GM12891 (cell line): ENCODE measurements at places on chromosomes 5 and 9.

GRCh38 chr5:10676224-10676623 is 84.8 kb downstream of the DAP start:
- DNase-seq, result no peak

GRCh38 chr5:34790069-34790468 is 48.9 kb upstream of the TTC23L start:
- DNase-seq, result no peak

- no peak for DNase-seq
Measured at GRCh38 chr9:85484235-85484634, 257.5 kb downstream of the AGTPBP1 start.

DNA sequence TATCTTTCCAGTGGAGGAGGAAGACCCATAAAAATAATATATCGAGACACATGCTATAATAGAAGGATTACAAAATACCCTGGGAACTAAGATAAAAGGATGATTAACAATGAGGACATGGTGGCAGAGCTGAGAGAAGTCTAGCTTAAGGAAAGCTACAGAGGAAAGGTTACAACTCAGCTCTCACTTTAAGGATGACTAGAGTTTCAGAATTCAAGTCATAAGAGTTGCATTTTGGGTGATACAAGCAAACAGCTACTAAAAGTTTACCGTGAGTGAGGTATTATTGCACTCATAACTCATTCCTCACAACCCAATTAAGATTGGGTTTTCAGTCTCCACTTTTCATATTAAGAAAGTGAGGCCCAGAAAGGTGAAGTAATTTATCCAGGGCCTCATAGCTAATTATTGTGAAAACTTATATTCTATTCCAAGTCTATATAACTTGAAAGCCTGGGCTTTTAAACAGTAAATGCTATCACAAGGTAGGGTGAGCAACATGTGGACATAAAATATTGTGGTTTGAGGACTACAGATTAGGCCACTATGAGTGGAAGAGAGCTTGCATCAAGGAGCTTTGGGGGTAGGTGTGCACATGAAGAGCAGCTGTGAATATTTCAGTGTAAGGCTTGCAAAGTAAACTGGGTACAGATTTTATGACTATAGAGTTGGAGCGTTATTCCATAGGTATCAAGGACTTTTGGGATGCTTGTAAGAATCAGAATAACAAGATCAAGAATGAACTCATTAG is 28.0 kb downstream of the JAKMIP2 start:
- DNase-seq, result no peak

GRCh38 chr5:57710126-57710525 is 227.5 kb upstream of the ACTBL2 start:
- no peak for DNase-seq

GRCh38 chr5:138807182-138807581 is 54.0 kb downstream of the CTNNA1 start:
- DNase-seq, result no peak

DNA sequence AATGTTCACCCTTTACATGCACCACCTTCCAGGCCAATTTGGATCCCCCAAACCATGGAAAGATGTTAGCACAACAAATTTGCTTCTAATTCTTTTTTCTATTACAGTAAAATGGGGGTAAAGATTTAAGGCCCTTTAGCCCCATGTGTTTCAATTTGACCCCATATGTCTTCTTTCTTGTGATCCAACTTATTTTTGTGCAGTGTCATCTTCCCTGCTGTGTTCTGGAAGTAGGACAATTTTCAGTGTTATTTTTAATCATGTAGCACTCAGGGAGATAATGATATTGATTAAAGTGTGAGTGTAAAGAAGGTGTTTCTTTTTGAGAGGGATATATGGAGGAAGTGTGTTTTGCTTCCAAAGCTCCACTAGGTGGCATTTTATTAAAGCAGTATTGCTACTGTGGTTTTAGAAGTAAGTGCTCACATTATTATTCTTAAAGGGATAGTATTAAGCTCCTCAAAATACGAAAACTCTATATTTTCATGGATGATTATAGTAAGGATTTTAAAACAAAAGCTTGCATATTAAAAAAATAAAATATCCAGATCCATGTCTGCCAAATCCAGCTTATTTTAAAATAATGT is 118.7 kb upstream of the ATP10B start:
- DNase-seq, result no peak

GRCh38 chr5:133460172-133460758 is 152.1 kb downstream of the FSTL4 start:
- peak; percentile 46 for DNase-seq

DNA sequence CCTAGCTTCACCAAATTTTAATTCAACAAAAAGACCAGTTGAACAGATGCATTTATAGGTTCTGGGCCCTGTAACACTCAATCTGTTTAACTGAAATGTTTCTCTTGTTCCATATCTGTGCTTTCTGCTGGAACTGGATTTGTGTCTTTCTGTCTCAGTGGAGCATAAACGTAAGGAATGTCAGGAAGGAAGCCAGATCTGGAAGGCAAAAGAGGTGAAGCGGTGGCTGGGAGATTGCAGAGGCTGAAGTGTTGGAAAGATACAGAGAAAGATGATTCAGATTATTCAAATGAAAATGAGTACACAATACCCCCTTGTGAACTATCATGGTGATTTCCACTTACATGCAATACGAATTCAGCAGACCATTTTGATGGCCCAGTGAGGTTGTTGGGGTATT is 406.8 kb downstream of the BRINP1 start:
- no peak for DNase-seq

GRCh38 chr9:77162366-77162765 is 15.0 kb upstream of the VPS13A start:
- no peak for DNase-seq

GRCh38 chr9:107883496-107884124 is 394.0 kb upstream of the KLF4 start:
- DNase-seq, result peak; percentile 6

DNA sequence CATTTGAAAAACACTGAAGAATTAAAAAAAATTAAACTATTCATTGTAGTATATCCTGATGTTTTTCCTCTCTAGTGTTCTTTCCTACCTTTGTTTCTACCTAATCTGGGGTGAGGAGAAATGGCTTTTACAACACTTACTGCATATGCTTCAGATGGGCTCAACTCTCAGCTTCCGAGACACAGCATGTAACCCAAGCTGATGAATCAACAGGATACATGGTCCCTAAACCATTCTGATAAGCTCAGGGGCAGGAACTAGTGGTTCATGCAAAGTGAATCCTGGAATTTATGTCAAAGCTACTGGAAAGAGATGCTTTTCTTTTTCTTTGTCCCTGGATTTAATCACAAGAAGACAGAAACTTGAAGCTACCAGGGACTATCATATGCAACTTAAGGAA is 672.5 kb upstream of the RORB start:
- DNase-seq, result no peak

- DNase-seq, result peak; percentile 45
Measured at GRCh38 chr5:139565411-139566305, 4.5 kb downstream of the UBE2D2 start.

GRCh38 chr9:109269081-109269480 is 51.8 kb downstream of the EPB41L4B start:
- DNase-seq, result no peak

GRCh38 chr5:158413122-158413680 is 554.3 kb upstream of the CLINT1 start:
- no peak for DNase-seq

DNA sequence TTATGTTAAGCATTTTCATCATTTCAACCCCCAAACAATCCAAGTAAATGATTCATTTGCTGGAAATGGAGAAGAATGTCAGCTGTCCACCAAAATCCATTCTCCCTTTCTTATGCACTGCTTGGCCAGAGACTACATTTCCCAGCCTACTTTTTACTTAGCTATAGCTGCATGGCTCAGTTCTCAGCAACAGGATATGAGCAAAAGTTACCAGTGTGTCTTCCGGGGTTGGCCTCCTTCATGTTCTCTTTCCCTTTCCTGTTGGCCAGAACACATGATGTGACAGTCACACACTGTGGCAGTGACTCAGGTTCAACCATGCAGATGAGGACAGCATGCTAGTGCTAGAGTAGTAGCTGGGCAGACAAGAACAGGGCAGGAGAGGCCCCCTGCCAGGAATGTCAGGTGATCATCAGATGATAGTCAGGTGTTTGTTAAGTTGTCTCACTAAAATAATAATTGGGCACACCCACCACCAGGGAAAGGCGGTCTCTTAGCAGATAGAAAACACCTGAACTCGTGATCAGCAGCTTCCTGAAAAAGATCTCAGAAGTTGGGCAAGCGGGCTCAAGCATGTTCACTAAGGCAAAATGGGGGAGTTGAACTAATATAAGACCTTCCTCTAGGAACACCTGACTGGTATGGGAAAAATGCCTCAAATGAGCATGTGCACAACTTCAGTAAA is 12.2 kb downstream of the GPR150 start:
- DNase-seq, result no peak

GRCh38 chr5:75640826-75641225 is 29.6 kb downstream of the ANKDD1B start:
- no peak for DNase-seq

- DNase-seq, result no peak
Measured at GRCh38 chr5:52800394-52801213, 12.9 kb downstream of the ITGA1 start.
